ENCODE measurements at places on chromosomes 12 and 14.

DNA sequence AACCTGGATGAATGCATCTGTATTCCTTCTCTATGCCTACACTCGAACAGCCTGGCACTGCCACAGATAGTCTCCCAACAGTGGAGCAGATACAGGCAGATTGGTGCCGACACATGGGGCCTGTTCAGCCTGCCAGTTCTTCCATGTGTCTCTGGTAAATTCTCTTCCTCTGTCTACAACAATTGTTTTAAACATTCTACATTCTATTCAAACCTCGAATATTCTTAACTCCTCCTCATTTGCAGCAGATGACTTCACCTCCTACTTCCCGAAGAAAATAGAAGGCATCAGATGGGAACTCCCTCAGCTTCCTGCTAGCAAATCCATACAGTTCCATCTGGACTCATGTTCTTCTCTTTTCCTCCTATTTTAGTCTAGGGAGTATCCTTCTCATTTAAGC is 43.1 kb upstream of the OTOGL start:
- DNase-seq = no peak

GRCh38 chr12:47900131-47901062 is 4.4 kb downstream of the VDR start:
- no peak for DNase-seq

- no peak for DNase-seq
Observed at GRCh38 chr12:54221402-54221984, 32.7 kb upstream of the SMUG1 start.

DNA sequence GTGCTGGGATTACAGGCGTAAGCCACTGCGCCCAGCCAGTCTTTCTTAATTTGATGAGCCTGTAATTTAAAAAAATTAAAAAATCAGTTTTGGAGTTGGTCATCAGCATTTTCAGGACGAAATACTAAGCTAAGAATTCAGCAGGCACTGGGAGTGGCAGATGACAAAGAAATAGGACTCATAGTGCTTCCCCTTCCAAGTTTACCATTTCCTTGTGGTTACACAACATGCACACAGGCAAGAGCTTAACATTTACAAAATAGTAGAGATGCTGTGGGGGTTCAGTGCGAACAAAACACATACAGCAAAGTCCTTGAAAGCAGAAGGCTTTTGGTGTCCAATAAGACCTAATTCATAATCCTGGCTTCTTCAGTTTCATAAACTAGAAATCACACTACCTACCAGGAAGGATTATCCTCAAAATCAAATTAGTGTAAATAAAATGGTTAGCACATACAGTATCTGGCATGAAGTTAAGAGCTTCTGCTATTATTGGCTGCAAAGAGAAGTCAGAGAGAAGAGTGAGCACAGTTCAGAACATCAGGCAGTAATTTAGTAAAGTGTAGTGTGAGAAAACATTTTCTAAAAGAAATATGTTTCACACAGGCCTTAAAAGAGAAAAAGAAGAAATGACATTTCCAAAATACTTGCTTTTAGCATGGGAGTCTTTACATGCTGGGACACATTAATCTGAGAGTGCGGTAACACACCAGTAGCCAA is 22.2 kb upstream of the KIF21A start:
- DNase-seq = no peak

- no peak for DNase-seq
Observed at GRCh38 chr12:22447223-22447622, 97.1 kb downstream of the C2CD5 start.

DNA sequence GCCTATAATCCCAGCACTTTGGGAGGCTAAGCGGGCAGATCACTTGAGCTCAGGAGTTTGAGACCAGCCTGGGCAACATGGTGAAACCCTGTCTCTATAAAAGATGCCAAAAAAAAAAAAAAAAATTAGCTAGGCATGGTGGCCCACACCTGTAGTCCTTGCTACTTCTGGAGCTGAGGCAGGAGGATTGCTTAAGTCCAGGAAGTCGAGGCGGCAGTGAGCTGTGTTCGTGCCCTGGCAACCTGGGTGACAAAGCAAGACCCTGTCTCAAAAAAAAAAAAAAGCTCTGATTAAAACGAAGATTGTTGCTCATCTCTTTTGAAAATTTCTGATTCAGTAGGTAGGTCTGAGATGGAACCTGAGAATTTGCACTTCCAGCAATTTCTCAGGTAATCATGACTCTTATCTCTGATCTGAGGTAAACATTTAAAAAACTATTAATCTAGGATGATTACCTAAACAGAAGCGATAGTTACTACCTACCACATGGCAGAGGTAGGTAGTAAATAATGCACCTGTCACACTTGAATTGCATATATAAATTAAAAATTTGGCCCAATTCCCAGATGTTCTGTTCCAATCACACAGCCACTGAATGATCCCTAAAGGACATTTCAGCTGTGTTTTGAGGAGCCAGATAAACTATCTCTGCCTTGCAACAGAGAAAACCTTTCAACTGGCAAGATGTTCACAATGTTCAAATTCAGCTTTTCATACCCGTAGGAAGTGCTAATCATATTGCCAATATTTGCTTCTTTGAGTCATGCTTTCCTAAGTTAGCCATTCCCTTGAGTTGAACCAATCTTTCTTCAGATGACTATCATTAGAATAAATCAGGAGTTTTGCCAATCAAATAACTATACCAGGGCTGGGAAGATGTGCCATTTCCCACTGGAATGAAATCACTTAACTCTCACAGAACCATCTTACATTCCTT is 4.2 kb upstream of the TEP1 start:
- DNase-seq = no peak

DNA sequence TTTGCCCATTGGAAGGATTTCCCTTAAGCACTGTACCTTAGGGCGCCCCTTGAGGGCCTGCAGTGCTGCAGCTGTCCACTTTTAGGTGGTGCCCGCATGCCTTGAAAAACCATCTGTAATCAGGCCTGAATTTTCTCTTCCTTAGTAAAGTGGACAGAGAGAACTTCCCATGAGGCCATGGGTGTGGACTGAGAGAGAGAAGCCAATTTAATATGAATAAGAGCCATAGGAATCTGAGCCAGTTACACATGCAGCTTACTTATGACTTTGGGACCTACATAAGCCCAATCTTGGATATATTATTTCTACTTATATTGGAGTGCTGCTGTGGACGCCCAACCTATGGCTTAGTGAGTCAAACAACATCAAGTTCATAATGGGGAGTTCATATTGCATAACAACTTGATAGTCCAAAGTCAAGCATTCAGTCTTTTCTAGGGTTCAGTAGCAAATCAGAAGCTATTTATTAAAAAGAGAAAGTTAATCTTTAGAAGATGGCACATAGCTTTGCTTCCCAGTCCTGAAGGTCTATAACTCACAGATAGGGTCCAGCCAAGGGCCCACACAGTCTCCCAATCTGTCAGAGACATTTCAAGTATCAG is 11.1 kb upstream of the ETV6 start:
- no peak for DNase-seq

DNA sequence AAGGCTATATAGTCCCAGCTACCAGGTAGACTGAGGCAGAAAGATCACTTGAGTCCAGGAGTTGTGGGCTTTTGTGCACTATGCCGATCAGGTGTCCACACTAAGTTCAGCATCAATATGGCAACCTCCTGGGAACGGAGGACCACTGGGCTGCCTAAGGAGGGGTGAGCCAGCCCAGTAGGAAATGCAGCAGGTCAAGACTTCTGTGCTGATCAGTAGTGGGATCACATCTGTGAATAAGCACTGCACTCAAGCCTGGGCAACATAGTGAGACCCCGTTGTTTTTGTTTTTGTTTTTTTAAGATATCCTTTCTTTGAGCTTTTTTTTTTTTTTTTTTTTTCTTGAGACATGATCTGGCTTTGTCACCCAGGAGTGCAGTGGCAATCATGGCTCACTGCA is 135.8 kb upstream of the AEBP2 start:
- no peak for DNase-seq

- no peak for DNase-seq
Observed at GRCh38 chr12:130608132-130608531, 108.0 kb downstream of the RIMBP2 start.

DNA sequence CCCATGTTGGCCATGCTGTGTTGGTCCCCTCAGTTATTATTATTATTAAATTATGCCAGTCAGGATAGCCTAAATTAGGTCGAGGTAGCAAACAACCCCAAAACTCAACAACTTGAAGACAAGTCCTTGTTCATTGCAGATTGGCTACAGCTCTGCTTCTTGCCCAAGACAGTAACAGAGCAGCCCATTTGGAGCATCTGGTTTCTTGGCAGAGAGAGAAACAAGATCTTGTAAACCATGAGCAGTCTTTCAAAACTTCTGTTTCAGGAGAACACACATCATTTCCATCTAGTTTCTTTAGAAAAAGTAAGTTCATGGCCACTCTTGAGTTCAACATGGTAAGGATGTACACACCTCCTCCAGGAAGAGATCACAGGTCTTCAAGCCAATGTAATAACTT is 52.3 kb downstream of the E2F7 start:
- no peak for DNase-seq

DNA sequence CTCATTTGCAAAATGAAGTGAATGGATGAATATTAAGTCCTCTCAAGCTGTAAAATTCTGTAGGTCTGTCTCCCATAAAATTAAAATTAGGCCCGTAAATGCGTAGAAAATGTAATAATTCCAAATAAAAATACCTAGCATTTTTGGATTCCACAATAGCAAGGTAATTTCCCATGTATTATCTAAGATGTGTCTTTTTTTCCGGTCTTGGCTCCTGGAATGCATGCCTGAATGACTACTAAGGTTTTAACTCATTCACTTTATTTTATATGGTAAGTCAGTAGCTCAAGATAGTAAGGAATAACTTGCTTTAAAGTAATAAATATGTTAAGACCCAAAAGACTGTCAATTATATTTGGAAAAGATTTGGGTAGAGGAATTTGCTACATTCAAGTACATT is 11.1 kb downstream of the TXNRD1 start:
- DNase-seq = no peak

DNA sequence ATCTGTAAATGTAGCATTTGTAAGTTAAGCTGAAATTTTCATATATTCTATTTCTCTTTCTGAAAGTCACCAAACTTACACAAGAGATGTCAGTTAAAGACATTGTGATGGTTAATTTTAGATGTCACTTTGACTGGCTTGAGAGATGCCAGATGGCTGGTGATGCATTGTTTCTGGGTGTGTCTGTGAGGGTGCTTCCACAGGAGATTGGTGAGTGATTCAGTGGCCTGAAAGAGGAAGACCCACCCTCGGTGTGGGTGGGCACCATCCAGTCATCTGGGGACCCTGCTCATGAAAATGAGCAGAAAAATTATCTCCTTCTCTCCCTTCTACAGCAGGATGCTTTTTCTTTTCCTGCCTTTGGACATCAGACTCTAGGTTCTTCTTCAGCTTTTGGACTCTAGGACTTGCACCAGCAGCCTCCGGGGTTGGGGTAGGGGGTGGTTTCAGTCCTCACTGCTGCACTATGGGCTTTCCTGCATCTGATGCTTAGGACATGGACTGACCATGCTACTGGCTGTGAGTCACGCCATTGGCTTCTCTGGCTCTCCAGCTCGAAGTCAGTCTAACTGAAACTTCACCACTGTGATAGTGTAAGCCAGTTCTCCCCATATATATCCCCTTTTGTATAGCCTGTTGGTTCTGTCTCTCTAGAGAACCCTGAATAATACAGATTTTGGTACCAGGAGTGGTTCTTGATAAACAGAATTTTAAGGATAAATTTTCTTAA is 20.9 kb downstream of the PDE6H start:
- no peak for DNase-seq

GRCh38 chr12:80188576-80188975 is 89.2 kb downstream of the OTOGL start:
- no peak for DNase-seq

DNA sequence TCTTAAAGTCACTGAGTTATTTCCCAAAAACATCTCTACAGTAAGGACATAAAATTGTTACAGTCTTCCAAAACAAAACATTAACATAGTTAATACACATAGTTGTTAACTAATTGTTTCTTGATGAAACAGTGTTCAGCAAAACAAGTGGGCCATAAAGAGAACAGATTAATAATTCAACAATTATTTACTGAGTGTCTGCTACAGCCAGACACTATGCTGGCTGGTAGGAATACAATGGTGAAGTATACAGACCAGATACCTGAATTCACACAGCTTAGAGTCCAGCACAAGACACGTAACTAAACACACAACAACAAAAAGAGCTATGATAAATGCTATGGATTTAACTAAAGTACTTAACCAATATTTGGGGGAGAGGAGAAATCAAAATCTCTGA is 47.0 kb downstream of the PPP1R12A start:
- no peak for DNase-seq

DNA sequence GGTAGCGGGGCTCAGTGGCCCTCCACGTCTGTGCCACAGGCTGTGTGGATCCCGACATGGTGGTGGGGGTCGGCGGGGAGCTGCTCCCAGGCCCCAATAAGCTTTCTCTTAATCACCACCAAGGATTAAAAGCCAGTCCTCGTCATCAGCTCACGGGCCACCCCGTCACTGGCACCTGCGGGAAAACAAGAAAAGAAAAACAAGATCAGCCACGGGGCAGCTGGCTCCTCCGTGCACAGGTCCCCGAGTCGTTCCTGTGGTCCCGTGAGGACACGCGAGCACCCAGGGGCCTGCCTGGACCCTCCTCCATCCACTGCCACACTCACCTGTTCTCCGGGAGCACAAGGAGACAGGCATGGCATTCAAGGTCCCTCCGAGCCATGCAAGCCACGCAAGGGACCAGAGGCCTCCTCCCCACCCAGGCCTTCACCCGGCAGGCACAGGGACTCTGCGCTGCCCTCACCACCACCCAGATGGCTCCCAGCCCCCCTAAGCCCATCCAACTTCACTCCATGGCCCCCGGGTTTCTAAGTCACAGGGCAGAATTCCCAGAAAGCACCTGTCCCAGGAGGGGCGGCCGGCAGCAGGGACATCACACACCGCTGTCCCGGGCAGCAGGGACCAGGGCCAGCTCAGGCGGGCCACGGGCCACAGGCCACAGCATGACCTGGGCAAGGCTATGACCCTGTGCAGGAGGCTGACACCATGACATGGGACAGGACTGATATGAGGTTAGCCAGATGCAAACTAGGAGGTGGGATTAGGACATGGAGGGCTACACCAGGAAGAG is 72.0 kb downstream of the NCOR2 start:
- DNase-seq = no peak

DNA sequence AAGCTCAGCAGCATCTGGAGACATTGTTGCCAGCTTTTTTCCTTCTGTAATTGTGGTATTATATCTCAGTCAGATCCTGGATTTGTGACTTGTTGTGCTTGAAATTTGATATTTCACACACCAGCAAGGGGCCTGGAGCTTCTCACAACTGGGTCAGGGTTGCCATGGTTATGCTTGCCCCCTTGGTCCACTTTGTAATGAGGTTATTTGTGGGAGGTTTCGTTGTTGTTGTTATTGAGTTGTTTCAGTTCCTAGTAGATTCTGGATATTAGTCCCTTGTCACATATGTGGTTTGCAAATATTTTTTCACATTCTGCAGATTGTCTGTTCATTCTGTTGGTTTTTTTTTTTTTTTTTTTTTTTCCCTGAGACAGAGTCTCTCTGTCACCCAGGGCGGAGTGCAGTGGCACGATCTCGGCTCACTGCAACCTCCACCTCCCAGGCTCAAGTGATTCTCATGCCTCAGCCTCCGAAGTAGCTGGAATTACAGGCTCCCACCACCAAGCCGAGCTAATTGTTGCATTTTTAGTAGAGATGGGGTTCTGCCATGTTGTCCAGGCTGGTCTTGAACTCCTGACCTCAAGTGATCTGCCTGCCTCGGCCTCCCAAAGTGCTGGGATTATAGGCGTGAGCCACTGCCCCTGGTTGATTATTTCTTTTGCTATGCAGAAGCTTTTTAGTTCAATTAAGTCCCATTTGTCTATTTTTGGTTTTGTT is 80.6 kb upstream of the ETV6 start:
- no peak for DNase-seq
